ENCODE measurements at places on chromosomes 16 and 17.

DNA sequence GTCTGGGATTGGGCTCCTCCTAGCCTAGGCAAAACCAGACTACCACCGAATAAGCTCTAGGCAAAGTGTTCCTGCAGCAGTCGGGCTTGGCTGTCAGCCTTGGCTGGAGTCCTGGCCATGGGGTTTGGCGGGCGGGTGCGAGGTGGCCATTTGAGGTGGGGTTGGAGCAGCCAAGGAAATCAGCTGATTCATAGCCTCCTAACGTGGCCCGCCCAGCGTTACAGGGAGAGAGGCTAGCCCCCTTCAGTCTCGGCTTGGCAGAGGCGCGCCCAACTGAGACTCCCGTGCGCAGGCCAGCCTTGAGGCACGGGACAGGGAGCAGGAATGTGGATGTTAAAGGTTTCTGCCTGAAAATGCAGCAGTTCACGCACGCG lies 1.9 kb downstream of the PMP22 start:
- DNase-seq: no peak

DNA sequence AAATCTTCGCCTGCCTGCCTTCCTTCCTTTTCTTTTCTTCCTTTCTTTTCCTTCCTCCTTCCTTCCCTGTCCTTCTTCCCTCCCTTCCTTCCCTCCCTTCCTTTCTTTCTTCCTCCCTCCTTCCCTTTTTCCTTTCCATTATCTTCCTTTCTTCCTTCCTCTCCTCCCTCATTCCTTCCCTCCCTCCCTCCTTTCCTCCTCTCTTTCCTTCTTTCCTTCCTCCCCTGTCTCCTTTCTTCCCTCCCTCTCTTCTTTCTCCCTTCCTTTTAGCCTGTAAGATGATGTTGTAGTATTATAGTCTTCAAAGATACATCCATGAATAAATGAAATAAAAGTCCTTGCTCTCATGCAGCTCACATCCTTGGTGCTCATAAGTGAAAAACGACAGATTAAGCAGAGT lies 539.3 kb downstream of the RBFOX1 start:
- DNase-seq: no peak

GRCh38 chr16:53565296-53565863 lies 62.4 kb upstream of the AKTIP start:
- no peak for DNase-seq

DNA sequence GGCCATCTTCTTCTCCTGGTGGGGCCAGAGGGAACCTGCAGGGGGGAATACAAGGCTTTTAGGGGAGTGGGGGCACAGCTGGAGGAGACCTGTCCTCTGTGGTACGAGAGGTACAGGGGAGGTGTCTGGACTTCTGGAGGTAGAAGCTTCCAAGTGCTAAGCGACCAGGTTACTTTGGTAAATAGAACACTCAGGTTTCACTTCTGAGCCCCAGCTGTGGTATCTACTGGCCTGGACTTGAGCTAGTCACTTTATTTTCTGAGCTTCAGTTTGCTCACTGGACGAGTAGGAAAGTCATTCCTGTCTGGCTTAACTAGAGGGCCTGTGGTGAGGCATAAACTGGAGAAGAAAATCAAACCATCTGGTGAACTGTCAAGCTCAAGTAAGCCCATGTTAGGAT lies at the start of gene HEATR9:
TSS of gene HEATR9 (minus strand) at position 155 of the 400 bp plus-strand sequence. CDS start at position 6, 149 bp downstream.
- DNase-seq: no peak

DNA sequence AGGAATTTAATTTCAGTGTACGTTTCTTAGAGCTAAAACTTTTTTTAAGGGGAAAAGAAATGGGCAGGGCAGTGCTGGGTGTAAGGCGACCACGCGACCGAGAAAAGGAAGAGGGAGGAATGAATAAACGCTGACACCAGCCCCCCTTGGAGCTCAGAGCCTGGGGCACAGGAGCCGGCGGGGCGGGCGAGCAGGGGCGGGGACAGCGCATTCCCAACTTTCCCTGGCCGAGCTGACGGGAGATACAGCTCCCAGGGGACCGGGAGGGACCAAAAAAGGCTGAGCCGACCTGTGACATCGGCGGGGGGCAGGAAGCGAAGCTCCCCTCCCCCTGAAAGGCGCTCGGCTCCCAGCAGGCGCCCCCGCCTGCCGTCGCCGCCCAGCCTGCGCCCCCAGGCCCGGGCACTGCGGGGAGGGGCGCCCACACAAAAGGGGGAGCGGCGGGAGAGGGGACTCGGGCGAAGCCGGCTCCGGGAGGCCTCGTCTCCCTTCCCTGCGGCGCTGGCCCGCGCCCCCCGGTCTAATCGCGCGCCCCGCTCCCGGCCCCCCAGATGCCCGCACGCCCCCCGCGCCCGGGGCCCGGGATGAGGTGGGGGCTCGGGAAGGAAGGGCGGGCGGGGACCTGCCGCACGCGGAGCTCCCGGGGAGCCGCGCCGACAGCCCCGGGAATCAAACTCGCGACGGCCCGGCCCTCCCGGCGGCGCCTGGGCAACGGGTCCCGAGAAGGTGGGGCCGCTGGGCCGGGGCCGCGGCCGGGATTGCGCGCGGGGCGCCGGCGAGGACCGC lies 622 bp downstream of the CUEDC1 start:
- DNase-seq: no peak

DNA sequence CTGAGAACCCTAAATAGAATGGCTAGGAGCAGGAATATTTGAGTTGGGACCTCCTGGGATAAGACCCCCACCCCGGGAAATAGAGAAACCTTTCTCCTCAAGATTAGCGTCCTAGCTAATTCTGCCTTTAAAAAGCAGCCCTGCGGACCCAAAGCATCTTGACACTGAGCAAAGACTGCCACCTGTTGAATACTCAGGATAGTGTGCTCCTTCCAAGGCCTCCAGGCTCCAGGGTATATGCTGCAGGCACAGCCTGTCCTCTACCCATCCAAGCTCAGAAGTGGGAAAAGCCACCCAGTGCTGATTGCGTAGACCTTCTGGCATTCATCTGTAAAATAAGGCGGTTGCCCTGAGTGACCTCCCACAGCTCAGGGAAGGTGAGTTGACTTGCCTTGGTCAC lies 456.2 kb upstream of the DYNLRB2 start:
- DNase-seq: no peak

- no peak for DNase-seq
Measured at GRCh38 chr17:28807925-28808634, 34.5 kb downstream of the FAM222B start.

DNA sequence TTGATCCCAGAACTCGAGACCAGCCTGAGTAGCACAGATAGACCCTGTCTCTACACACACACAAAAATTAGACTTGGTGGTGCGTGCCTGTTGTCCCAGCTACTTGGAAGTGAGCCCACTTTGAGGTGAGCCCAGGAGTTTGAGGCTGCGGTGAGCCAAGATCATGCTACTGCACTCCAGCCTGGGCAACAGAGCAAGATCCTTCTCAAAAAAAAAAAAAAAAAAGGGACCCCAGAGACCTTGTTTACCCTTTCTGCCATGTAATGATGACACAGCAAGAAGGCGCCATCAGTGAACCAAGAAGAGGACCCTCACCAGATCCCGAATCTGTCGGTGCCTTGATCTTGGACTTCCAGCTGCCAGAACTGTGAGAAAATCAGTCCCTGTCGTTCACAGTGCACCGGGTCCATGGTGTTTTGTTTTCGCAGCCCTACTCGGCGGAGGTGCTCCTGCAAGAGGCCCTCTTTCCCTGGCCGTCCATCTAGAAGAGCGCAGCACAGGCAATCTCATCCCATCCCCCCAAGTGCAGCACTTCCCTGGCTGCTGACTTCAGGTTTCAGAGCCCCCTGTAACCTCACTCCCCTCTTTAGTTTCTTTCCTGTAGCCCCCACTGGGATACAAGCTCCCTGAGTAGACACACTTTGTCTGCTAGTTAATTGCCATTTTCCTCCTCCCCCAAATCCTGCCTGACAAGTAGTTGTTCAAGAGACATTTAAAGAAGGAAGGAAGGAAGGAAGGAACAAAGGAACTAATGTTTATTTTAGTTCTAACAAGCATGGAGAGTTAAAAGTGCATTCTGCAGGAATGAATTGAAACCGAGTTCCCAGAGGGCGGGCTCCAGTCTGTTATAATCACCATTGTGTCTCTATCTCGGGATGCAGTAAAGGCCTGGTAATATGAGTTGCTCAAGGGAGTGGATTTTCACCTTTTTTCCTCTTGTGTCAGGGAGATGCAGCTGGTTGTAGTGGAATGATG lies 115.3 kb downstream of the SNX29 start:
- no peak for DNase-seq

GRCh38 chr16:67296420-67296819 lies 17.1 kb downstream of the PLEKHG4 start:
- no peak for DNase-seq

DNA sequence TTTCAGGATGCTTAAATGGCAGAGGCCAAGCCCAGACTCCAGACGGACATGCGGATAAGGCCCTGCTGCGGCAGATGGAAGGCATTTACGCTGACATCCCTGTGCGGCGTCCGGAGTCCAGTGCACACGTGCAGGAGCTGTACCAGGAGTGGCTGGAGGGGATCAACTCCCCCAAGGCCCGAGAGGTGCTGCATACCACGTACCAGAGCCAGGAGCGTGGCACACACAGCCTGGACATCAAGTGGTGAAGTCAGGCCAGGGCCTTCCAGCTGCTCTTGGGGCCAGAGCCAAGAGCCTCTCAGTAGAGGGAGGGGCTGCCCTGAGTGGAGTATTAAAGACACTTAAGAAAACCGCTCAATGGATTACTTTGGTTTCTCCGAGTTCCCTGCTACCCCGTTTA lies 29.4 kb downstream of the NARF start:
- DNase-seq: no peak

GRCh38 chr16:85568519-85568918 lies 44.6 kb upstream of the GSE1 start:
- no peak for DNase-seq

- DNase-seq: peak; percentile 84
Measured at GRCh38 chr17:7356072-7356549, 1.2 kb downstream of the TMEM95 start.

GRCh38 chr16:87741700-87742415 lies 23.9 kb downstream of the KLHDC4 start:
- DNase-seq: no peak

DNA sequence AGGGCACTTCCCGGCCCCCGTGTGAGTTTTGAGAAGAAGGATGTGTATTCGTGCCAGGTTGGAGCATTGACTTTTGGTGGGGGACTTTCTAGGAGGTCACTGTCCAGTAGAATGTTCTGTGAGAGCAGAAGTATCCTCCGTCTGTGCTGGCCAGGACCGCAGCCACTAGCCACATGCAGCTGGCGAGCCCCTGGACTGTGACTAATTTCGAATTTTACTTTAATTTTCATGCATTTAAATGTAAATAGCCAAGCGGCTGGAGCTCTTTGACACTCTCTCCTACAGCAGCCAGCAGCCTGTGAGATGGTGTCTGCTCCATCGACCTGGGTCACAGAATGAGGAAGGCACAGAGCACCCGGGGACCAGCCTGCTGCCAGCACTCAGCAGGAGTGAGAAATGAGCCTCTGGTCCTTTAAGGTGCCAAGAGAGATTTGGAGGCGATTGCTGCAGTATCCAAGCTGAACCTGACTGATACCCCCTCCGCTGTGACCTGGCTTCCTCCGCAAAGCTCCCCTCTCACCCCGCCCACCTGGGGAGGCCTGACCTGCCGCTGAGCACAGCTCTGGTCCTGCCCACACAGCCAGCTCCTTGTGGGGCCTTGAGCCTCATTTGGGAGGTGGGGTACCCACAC lies 7.8 kb downstream of the ATP2A3 start:
- DNase-seq: no peak

DNA sequence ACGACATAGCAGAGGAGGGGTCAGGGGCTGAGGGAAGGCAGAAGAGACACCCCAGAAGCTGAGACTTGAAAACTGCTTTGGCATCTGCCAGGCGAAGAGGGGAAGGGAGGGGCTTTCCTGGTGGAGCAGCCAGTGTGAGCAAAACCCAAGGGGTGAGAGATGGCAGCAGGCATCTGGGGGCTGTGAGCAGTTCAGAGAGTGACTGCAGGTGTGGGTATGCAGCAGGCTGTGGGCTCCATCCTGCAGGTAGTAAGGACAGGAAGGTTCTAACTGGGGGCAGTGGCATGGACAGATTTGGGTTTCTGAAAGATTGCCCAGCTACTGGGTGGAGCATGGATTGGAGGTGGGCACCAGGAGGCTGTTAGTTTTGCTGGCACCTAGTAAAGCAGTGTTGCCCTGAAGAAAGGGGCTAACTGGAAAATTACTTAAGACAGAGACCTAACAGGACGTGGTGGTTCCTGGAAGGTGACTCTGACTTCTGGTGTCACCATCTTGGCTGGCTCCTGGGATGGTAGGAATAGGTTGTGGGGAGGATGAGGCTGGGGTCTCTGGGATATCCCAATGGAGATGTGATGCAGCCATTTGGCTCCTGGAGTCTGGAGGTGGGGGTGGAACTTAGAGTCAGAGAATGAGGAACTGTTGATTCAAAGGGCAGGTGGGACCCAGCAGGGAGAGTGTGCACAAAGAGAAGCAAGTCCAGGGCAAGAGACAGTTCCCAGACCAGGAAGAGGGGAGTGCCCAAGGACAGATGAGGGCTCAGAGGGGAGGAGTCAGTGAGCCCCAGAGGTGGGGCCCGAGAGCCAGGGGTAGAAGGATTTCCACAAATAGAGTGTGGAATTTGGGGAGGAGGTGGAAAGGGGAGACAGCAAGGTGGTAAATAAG lies 11.2 kb downstream of the BCL7C start:
- DNase-seq: no peak

DNA sequence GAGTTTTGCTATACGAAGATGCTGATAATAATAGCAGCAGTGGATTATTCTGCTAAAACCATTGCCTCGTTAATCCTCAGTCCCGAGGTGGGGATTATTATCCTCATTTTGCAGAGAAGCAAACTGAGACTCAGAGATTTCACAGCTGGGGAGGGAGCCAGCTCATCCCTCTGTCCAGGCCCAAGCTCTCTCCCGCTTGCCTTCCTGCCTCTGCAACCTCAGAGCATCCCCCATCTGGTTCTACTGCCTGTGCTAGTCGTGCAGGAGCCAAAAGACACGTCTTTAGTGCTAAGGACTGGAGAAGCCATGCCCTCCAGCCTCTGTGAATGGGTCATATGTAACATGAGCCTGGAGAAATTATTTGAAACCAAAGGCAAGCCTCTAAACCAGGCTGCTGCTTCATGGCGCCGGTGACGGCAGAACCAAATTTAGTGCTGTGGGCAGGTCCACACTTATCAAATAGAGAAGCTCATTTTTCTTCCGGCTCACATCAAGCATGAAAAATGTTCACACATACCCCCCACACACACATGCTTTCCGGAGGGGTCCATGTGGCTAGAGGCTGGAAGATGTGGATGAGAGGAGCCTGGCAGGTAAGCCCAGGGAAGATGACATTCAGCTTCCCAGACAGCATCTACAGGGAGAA lies 13.5 kb downstream of the MAPT start:
- no peak for DNase-seq

DNA sequence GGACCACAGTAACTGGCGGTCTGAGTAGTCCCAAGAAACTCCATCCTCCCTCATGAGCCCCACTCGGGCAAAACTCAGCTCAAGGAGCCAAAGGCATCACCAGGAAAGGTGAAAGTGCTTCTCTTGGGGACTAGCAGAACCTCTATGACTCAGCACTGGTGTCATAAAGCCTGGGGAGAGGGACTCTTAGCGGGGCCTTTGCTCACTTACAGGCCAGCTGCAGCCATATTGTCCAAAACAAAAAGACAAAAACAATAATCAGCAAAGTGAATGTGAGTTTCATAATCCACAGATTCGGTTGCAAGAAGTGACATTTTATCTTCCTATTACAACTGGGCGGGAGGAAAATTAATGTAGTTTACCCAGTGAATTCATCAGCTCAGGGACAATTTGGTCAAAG lies at the start of gene TEKT5:
TSS of gene TEKT5 (minus strand) at position 101 of the 400 bp plus-strand sequence. CDS start at position 44, 57 bp downstream.
- no peak for DNase-seq

All from stimulated activated CD8-positive, alpha-beta memory T cell treated with anti-CD3 and anti-CD28 coated beads, Interleukin-2, amount 100 ng/mL, for 48 hours (primary cell).